Fibroblast of skin of left biceps (primary cell): ENCODE measurements at places on chromosomes 4 and X.

- DNase-seq = no peak
Observed at GRCh38 chr4:76197971-76198410, 15.6 kb downstream of the SCARB2 start.

DNA sequence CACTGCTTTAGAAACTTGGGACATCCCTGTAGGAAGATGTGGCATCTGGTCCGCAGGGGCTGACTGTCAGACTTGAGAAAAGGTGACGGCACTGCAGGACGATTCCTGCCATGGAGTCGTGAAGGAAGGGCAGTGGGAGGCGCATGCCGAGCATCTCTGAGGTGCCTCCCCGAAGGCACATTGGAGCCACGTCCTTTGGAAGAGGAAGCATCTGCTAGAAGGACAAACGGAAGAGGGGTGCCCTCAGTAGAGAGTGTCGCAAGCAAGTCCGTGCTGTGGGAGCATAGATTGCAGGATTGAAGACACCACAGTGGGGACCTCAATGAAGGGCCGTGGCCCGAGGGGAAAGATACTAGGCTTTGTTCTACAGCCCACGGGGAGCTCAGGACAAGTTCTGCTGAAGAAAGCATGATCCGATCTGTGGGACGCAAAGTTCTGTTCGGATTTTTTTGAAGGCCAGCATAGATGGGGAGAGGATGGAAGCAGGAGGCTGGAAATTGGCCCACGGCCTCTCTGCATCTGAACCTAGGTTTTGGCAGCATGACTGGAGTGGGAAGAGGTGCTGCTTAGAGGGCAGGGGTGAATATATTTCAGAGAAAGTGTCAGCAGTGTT lies 24.2 kb upstream of the HELT start:
- DNase-seq = no peak

DNA sequence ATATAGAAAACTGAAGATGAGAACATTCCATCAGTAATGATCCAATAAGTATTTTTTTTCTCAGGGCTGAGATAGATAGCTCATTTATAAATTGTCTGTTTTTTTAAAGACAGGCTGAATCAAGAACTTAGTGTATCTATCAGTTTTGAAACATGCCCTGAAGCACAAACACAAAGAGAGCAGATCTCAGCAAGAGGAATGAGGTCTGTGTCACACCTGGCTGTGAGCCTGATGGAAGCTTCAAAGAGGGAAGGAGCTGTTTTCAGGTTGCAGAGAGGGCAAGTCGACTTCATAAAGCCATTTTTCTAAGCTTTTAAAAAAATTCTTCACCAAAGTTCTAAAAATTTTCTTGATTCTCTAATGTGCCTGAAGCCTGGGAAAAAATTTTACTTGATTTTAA lies 434.9 kb downstream of the PDGFC start:
- DNase-seq = no peak

DNA sequence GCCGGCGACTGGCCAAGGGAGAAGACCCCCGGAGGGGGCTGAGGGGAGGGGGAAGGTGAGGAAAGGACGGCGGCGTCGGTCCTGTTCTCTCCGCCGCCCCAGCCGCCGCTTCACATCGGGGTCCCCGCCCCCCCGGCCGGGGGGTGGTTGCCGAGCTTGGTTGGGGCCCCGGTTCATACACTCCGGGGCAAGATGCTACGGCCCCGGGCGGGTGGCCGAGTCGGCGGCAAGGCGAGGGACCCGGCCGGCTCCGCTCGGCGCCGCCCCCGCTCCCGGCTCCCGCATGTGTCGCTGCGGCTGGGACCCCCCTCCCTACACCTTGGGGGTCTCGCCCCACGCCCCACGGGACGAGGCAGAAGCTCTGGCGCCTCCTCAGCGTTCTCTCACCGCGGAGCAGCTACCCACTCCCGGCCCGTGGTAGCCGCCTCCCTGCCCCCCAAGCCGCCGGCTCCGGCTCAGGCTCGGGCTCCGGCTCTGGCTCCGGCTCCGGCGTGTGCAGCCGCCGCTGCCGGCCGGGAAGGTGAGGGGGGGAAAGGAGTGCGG lies 461 bp downstream of the FBXW7 start:
- DNase-seq = no peak

GRCh38 chr4:98222306-98222705 lies 38.9 kb upstream of the RAP1GDS1 start:
- no peak for DNase-seq

DNA sequence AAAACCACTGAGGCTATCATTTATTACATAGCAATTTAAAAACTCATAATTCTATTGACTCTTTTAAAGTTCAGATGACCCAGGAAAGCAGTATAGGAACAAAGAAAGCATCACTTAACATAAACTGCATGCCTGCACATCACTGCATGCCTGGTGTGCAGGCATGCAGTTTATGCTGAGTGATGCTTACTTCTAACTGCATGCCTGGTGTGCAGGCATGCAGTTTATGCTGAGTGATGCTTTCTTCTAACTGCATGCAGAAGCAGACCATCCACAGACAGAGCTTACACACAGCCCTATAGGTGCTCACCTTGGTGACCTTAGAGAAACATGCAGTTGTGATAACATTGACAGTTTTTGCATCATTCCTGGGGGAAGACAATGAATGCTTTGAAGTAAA lies 17.0 kb downstream of the SDAD1 start:
- no peak for DNase-seq
